GOT3 (cell line): ENCODE measurements at places on chromosomes 3 and 15.

DNA sequence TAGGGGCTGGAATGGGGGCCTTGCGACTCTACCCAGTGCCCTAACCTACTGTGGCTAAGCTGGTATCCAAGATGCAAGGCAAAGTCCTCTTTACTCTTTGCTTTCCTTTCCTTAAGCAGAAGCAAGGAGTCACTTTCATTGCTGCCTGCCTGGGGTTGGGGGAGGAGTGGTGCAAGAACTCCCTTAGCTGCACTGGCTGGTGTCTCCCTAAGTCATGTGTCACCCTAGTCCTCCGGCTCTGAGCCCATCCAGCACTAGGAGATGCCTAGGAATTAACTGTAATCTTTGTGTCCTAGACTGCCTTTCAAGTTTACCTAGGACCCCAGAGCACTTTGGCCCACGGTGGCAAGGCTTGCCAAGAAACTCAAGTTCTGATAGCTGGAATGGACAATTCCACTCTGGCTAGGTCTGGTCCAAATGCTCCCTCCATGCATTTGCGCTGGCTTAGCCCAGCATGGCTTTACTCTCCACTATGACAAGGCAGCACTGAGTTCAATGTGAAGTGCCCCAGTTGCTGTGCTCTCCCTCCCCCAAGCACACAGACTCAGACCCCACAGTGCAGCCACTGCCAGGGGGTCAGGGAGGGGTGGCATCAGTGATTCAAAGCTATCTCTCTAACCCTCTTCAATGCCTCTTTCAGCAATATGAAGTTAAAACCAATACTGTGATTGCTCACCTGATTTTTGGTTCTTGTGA lies 58.7 kb downstream of the ESYT3 start:
- no peak for DNase-seq

GRCh38 chr3:4736284-4736861 lies 242.9 kb upstream of the BHLHE40 start:
- DNase-seq = no peak

- no peak for DNase-seq
These were observed 9.2 kb downstream of the POC1A start for GRCh38 chr3:52144796-52145735.

GRCh38 chr15:39486621-39487457 lies 94.0 kb upstream of the THBS1 start:
- DNase-seq = no peak

GRCh38 chr3:59418836-59419235 lies 369.0 kb upstream of the CFAP20DC start:
- no peak for DNase-seq
